G401 (cell line): ENCODE measurements at places on chromosomes 5 and 9. TPM values are rescaled to one million over a fixed set of nuclear protein-coding genes. Genes with fewer than 3 reads are reported as not detected.

- no peak for DNase-seq
Measured at GRCh38 chr5:149381261-149381985, 2.3 kb upstream of the IL17B start.

DNA sequence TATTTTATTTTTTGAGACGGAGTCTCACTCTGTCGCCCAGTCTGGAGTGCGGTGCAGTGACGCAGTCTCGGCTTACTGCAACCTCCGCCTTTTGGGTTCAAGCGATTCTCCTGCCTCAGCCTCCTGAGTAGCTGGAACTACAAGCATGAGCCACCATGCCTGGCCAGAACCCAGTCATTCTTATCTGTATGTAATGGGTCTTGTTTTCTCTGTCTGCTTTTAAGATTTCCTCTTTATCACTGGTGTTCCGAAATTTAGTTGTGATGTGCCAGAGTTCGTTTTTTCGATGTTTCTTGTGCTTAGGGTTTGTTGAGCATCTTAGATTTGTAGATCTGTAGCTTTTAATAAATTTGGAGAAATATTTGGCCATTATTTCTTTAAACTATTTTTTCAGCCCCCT lies 19.2 kb downstream of the SLC25A25 start:
- no peak for DNase-seq

GRCh38 chr5:159525117-159525516 lies 194.8 kb upstream of the IL12B start:
- DNase-seq, result no peak

The ARSK gene
- 4.5 and 11.0 TPM in 2 replicates for total RNA-seq

The KCTD16 gene
- total RNA-seq, result 0.18 TPM in 1 of 2 replicates, not detected in the other

The ZNF367 gene
- 8.6 and 10.7 TPM in 2 replicates for total RNA-seq

The PCDHB16 gene
- 0.25 and 1.3 TPM in 2 replicates for total RNA-seq

The PWWP2A gene
- 49.5 and 82.4 TPM in 2 replicates for total RNA-seq

- peak; percentile 84 for DNase-seq
Measured at GRCh38 chr5:87581661-87582060, 168.9 kb upstream of the CCNH start.

DNA sequence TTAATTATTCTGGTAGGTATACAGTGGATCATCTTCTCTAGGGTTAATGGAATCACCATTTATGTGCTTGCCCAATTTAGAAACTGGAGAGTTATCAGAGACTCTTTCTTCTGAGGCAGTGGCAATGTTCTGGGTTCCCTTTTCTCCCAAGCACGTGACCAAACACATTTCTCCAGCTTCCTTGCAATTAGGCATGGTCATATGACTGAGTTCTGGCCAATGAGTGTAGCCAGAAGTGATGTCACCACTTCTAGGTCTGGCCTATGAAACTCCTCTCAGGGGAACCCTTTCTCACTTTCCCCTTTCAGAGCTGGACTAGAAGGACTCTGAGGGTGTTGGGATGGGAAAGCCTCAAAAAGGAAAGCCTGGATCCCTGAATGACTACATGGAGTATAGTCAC lies 172.0 kb downstream of the NSG2 start:
- DNase-seq, result no peak

- DNase-seq, result no peak
Measured at GRCh38 chr9:87097238-87097637, 149.9 kb upstream of the GAS1 start.

GRCh38 chr5:154517181-154517580 lies 39.2 kb upstream of the HAND1 start:
- peak; percentile 12 for DNase-seq

GRCh38 chr5:109767997-109768396 lies 78.3 kb downstream of the MAN2A1 start:
- no peak for DNase-seq

DNA sequence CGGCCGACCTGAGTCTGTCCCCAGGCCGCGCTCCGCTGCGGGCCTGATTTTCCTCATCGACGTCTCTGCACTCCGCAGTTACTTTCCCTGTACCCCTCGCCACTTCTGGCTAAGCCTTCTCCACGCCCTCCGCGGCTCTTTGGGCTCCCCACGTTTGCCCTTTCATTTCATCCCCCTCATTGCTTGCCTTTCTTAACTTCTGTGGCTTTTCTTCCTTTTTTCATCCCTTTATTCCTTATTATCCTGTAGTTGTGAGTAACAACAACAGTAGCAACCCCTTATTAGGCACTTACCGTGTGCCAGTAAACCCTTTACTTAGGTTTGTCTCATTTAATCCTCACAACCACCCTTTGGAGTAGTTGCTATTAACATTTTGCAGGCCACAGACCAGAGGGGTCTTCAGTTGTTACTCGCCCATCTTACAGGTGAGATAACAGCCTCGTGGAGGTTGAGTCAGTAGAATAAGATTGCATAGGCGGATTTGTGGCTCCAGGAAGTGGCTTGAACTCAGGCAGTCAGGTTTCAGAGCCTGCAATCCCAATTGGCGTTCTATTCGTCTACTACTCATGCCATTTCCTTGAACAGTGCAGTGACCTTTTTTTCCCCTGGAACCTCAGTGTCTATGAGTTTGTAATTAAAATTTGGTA lies 724 bp downstream of the TCERG1 start:
- DNase-seq, result peak; percentile 6

DNA sequence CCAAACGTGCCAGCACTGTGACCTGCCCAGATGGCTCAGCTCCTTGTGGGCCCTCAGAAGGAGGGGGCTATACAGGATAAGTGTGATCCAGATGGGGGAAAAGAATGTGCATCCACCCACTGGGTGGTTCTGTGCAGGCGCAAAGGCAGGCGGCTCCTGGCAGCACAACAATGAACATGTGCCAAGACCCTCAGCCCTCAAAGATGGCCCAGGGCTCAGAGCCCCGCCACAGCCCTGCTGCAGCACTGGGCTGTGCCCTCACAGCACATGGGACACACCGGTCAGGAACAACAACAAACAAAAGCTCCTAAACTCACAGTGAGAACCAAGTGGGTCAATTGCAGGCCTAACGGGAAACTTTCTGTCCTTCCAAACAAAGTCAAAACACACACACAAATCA lies 4.7 kb downstream of the SEMA4D start:
- DNase-seq, result no peak

DNA sequence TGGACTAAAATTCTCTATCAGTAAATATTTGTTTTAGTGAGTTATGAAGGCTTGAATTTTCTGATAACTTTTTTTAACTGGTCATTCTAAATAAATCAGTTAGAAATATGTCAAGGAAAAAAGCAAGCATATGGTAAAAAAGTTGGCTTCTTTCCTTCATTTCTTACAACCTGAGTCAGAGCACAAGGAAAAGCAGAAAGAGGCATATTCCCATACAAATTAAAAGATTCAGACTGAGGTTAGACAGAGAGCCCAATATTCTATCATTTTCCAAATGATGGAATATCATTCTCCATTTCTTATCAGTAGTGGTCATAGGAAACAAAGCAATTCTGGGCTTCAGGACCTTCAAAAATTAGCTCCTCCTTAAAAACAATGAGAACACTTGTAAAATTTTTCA lies 732.1 kb downstream of the MAT2B start:
- no peak for DNase-seq

The ZNF483 gene
- 6.5 and 7.5 TPM in 2 replicates for total RNA-seq

DNA sequence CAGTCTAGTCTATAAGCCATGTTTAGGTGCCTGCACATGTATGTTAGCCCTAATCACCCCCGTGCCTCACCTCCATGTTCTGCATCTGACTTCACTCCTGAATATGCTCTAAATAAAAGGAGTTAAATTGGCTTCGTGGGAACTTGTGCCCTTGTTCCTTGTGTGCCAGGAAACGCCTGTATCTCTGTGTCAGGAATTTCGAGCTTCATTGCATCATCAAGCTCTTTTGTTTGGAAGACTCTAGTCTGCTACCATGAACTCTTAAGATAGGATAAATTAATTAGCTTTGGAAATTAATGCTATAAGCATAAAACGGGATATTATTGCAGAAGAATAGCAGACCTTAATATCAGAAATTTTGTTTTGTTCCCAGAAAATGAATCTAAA lies 99.2 kb downstream of the ADCY2 start:
- no peak for DNase-seq

The PPIC gene
- 2.3 and 4.1 TPM in 2 replicates for total RNA-seq

DNA sequence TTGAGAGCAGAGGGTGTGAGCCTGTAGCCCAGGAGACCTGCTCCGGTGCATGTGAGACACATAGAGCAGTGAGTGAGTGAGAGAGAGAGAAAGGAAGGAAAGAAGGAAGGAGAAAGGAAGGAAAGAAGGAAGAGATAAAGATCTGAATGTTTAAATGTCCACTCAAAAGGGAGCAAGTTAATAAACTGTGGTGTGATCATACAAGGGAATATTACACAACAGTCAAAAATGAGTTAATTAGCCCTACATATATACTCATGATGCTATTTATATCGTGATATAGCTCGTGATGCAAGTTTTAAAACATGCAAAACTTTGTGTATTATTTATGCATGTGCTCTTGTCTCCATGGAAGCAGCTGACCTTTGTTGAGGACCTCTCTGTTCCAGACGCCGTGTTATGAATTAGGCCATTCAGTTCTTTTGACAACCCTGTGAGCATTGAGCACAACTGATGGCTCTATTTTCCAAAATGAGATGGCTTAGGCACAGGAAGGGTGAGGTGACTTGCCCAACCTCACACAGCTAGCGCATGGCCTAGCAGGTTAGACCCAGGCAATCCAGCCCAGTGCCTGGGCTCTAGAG lies 70.6 kb downstream of the HMCN2 start:
- DNase-seq, result no peak

The GPR21 gene
- total RNA-seq, result 0.12 TPM in 1 of 2 replicates, not detected in the other

- no peak for DNase-seq
Measured at GRCh38 chr5:14659821-14660607, 4.5 kb upstream of the OTULIN start.

DNA sequence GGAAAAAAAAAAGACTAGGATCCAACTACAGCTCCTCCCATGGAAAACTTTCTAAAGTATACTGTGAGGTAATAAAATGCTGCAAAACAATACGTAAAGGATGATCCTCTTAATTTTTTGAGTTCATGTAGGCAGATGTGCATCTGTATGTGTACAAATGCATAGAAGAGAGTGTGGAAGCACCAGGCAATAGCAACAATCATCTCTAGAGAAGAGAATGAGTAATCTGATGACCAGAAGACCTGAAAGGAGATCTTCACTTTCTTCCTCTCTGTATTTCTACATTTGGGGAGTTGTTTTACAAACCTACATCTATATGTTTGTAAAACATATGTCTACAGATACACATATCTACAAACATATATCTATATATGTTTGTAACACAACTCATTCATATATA lies 29.3 kb upstream of the SPDL1 start:
- DNase-seq, result no peak

DNA sequence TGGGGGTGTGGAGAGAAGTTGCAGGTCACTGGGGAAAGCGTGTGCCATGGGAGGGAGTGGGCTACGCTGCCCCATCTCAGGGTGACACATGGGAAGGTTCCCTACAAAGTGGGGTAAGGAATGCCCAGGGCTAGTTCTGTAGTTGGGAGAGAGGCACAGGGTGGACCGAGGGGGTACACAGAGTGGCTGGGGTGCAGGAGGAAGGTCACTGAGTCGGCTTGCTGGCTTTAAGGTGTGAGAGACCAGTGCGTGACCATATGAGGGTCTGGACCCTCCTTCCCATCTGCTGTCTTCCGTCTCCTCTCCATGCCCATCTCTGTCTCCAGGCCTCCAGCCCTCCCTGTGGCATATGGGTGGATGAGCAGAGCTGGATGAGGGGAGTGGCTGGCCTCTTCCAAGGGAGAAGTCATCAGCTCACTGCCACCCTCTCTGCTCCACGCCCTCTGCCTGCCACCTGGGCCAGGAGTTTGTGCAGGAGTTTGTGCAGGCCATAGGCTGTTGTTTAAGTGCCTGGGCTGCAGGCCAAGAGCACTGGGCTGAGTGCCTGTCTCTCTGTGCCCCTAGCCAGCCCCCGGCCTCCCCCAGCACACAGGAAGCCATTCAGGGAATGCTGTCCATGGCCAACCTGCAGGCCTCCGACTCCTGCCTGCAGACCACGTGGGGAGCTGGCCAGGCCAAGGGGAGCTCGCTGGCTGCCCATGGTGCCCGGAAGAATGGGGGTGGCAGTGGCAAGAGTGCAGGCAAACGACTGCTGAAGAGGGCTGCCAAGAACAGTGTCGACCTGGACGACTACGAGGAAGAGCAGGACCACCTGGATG lies 96.8 kb downstream of the PHF2 start:
- no peak for DNase-seq

The PGM5 gene
- total RNA-seq, result 0.68 and 1.5 TPM in 2 replicates

The TMEM232 gene
- total RNA-seq, result 0.07 TPM in 1 of 2 replicates, not detected in the other

The FAM153A gene
- total RNA-seq, result not detected in 2 replicates

The TAF1L gene
- total RNA-seq, result under 0.01 and 0.03 TPM in 2 replicates

The SLC34A1 gene
- total RNA-seq, result not detected in 2 replicates

DNA sequence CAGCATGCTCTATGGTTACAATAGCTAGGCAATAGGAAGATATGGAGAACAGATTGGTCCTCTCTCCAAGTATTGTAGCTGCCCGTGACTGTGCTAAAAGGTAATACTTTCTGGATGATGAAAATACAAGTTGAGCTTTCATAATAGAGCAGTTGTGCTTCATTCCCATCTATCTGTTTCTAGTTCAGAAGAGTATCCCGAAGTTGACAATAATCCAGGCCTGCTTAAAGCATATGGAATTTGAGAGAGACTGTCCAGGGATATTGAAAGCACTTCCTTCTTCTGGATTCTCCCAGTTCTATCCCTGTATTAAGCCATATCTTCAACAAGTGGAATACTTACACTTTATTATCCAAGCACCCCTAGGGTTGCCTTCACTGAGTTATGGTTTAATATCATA lies 350.4 kb downstream of the EFNA5 start:
- DNase-seq, result no peak

DNA sequence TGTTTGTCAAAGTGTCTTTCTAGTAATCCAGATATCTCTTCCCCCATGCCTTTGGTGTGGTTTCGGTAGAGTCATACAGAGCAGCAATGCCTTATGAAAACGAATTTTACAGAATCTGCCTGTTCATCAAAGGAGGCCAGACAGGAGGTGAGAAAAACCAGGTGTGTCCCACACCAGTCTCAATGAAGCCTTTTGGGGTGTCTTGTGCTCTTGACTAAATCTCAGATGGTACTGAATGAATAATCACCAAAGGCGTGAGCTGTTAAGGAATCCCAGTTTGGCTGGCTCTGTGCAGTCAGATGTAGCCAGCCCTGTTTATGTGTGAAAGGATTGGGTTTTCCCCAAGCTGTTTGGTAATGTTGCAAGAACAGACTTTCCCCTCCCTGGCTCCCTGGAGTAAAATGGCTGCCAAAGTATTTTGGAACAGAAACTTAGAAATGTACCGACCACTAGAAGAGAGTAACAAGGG lies 70.8 kb upstream of the CDKN2B start:
- DNase-seq, result peak; percentile 2

DNA sequence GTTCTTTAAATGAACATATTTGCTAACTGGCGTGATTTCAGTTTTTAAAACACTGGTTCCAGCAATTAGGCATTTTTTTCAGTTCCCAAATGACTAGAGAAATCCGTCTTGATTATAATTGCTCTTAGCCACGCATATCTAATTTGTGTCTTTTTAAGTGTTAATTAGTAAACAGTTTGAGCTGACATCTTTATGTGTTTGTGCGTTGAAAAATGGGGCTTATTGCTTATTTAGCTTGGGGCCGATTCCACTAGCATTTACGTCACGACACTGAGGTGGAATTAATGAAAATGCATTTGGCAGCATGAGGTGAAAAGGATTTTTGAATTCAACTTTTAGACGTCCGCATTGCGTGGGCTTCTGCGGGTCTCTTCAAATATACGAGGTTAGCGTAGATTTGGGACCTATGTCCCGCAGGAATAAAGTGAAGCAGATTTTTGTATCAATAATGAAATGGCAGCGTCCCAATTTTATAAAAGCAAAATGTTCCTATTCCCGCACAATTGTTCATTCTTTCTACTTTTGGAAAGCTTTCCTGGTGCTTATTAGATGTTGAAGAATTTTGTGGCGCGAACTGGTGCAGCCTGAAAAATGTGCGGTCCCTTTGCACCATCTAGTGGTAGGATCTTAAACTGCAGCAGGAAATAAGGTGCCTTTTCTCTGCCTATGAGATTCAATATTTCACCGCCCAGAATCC lies 122.7 kb upstream of the LMX1B start:
- DNase-seq, result peak; percentile 85
